ENCODE measurements at places on chromosomes 11 and 22. TPM values are rescaled to one million over a fixed set of nuclear protein-coding genes. Genes with fewer than 3 reads are reported as not detected.

INPP5J gene
- 3.3 TPM for polyA plus RNA-seq

PRDM11 gene
- 2.6 TPM for polyA plus RNA-seq

SAA4 gene
- not detected for polyA plus RNA-seq

RNF215 gene
- 5.2 TPM for polyA plus RNA-seq

MLC1 gene
- polyA plus RNA-seq, result 0.04 TPM

P2RX6 gene
- 0.16 TPM for polyA plus RNA-seq

OR51B2 gene
- not detected for polyA plus RNA-seq

CDC42EP1 gene
- polyA plus RNA-seq, result 64.3 TPM

NTM gene
- 1.1 TPM for polyA plus RNA-seq

PARVB gene
- polyA plus RNA-seq, result 1.8 TPM

GRAP2 gene
- 0.82 TPM for polyA plus RNA-seq

RAG1 gene
- 0.29 TPM for polyA plus RNA-seq

TUBA8 gene
- 0.89 TPM for polyA plus RNA-seq
